CD4-positive, alpha-beta memory T cell (primary cell): ENCODE measurements at places on chromosomes 6 and 20.

- no peak for DNase-seq
These were observed 34.7 kb upstream of the FKBP1A start for GRCh38 chr20:1427457-1428054.

GRCh38 chr6:150632785-150633485 lies 33.2 kb downstream of the PLEKHG1 start:
- no peak for DNase-seq

- no peak for DNase-seq
These were observed 33.0 kb downstream of the CHRNA4 start for GRCh38 chr20:63328026-63328700.

DNA sequence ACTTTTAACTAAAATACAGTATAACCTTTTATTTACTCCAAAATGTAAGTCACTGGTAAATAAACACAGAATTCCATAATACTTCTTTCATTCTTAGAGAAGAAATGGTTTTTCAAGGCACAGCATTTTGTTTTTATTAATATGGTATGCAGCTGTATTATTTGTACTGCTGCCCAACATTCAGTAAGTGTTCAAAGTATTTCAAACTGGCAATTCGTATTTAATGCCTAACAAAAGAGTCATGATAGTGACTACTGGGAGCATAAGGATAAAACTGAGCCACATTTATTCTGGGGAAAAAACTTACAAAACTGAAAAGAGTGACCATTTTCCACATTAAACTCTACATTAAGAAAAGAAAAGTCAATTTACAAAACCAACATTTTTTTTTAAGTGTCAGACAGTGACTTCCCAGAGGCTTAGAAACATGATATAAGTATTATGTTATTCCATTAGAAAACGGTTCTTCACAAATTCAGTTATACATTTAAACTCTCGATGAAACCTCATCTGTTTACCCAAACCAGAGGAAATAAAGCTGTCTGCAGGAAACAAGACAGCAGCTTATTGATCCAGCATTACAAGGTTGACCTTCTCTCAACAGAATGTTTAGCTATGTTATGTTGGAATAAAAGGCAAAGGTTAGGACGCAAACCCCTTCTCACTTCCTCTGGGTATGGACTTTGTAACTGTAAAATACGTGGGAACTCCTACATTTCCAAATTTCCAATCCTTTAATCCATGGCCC lies 24.3 kb downstream of the EPB41L2 start:
- DNase-seq = no peak

DNA sequence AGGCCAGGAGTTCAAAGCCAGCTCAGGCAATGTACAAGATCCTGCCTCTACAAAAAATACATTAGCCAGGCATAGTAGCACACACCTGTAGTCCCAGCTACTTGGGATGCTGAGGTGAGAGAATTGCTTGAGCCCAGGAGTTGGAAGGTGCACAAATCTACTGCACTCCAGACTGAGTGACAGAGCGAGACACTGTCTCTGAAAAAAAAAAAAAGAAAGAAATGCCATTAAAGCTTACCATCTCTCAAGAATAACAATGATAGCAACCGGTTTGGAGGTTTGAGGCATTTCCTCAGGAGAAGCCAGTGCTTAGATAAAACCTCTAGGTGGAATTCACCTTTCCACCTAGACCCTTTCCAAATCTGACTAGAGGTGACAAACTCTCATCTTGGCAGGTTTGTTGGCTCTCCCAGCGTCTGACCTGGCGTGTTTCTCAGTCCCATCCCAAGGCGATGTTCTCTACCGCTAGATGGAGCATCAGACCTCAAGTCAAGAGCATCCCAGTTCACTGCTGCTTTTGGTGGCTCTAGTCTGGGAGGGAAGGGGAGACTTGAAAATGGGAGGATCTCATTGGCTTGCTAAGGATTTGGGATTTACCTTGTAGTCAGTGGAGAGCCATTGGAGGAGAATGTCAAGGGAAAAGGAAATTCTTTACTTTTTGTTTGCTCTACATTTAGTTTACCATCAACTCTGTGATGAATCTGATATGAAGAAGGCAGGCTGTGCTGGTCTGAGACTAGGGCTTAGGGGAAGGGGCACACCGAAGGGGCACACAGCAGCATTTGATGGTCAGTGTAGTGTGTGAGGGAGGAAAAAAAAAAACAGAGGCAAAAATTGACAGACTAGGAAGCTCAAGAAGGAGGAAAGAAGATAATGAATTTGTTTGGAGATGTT lies 67.9 kb downstream of the NCOA7 start:
- DNase-seq = peak; percentile 20

GRCh38 chr20:53725575-53725970 lies 131.9 kb upstream of the ZNF217 start:
- no peak for DNase-seq

DNA sequence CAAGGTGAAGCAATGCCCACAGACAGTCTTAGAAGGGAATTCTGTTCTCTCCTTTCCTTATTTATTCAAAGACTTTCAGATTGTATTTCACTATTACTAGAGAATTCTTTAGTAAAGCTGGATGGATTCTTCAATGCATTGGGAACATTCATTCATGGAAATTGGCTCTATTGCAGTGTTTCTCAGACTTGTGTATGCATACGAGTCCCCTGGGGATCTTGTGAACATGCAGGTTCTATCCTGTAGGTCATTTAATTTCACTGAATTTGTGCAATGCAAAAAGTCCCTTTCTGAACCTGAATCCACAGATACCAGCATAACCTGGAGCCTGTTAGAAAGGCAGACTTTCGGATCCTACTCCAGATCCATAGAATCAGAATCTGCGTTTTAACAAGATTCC lies 160.9 kb upstream of the AHI1 start:
- DNase-seq = no peak

GRCh38 chr6:25057111-25057905 lies 121.5 kb upstream of the RIPOR2 start:
- DNase-seq = no peak

GRCh38 chr6:44849806-44850205 lies 462.3 kb downstream of the CDC5L start:
- no peak for DNase-seq

DNA sequence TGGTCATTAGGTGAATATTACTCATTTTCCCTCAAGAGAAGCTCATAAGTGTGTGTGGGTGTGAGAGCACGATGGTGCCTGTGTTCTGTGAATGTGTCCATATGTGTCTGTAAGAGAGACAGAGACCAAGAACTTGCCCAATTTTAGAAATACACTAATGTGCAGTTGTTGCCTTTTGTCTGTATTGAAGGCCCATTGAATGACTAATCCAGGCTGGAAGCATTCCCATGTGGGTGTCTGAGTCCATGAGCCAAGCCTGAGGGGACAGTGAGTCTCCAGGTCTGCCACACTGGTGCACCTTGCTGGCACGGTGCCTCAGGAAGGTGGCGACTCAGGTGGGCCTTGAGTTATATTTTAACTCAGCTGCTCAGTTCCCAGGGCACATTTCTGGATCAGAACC lies 25.5 kb upstream of the ASXL1 start:
- no peak for DNase-seq

- no peak for DNase-seq
These were observed 574.4 kb downstream of the PRKN start for GRCh38 chr6:162153120-162153519.

DNA sequence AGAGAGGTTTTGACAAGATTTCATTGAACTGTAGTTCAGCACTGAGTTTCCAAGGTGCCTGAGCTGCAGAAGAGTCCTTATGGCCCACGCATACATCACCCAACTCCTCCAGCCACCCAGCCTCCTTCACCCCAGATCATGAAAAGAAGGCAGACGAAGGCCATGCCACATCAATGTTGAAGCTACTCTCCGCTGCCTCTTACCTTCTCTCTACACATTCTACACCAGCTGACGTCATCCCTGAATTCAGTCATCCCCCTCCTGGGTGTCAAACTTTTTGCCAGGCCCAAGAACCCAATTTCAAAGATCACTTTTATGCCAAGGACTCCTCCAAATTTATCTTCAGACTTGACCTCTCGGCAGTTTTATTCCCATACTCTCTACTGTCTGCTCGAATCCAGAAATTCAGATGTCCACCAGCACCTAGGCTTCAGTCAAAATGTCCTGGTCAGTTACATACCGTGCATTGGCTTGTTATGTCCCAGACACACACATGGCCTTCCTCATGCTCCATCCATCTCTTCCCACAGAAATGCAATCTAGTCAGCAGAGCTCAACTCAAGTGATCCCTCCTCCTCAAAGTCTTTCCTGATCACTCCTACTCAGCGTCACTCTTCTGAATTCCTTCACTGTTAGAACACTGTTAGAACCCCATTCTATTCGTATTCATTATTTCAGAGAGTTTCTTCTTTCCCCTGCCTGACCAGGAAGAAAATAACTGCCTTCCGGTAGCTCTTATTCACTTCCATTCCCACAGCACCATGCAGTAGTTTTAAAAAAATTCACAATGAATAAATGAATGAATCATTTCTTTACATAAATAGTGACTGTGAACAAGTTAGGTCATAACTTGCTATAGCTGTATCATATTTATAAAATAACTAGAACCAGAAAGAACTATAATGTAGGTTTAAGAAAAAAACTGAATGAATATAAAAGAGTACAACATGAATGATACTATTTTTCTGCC lies 11.5 kb downstream of the ATXN1 start:
- no peak for DNase-seq

DNA sequence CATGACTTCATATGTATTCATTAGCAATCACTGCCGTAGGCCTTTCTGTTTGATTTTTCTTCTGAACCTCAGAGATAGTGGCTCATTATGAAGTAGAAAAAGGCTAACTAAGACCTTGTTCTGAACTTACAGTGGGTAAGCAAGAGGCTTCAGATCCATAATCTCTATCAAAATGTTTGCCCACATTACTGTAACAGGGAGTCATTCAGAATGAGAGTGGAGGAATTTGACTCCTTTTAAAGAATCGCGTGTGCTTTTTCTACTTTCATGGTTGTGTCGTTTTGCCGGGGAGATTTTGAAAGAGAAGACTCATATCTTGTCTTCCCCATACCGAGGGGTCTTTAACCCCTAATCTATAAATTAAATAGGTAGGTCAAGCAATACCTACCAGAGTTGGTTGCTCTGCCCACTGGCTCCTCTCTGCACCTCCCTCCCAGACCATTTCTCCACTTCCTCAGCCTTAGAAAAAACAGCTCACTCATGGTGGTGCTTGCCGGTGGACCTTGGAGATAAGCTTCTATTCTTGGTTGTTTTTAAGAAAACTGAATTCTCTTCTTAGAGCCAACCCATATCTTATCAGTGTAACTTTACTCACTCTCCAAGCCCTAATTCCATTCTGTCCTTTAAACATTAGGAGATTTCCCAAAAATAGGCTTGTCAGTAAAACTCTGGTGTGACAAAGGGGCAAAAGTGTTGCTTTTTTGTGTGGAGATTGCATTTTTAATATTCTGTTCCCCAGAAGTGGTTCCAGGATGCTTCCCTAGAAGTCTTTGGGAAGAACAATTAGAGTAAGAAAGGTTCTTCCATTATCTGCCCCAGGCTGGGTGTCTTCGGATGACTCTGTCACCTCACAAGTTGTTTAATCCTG lies 56.6 kb downstream of the E2F3 start:
- DNase-seq = no peak

GRCh38 chr6:134510920-134511319 lies 193.0 kb upstream of the SGK1 start:
- no peak for DNase-seq

DNA sequence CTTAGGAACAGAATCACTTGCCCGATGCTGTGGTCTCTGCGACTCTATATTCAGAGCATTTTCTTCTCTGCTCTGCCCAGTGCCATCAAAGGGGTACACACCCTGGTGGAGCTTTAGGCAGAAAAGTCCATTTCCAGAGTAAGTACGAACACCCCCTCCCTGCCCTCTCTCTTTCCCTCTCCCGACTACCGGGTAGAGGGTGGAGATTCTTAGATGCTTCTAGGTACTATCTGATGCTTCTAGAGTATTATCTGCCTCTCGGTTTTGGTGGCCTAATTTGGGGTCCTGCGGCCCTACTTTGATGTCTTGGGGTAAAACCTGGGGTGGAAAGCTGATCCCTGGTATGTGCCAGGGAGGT lies 245.4 kb upstream of the SOX4 start:
- DNase-seq = no peak

GRCh38 chr6:142569676-142570075 lies 267.9 kb downstream of the ADGRG6 start:
- DNase-seq = no peak

GRCh38 chr6:152271776-152272464 lies 365.2 kb downstream of the SYNE1 start:
- DNase-seq = no peak
